NK-92 treated with Interleukin-12 subunit alpha and Interleukin-12 subunit beta, amount 100 ng/mL, for 24 hours (cell line): ENCODE measurements at places on chromosomes 3 and 15.

- DNase-seq, result no peak
These were observed 95.4 kb downstream of the TBC1D2B start for GRCh38 chr15:77982127-77982490.

DNA sequence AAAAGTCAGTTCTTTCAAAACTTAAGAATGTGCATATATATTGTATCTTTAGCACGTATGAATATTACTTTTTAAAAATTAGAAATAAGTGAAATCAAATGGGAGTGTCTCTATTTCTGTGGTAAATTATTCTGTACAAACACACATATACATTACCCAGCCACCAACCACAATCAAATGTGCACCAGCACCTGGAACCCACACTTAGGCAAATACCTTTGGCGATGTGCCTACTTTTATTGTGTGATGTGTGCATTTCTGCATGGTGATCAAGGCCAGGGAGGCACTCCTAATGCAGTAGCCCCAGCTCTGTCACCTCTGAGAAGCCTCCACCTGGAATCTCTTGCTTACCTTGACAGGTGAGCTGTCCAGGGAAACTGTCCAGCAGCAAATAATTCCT is 76.9 kb downstream of the PIK3R4 start:
- no peak for DNase-seq

DNA sequence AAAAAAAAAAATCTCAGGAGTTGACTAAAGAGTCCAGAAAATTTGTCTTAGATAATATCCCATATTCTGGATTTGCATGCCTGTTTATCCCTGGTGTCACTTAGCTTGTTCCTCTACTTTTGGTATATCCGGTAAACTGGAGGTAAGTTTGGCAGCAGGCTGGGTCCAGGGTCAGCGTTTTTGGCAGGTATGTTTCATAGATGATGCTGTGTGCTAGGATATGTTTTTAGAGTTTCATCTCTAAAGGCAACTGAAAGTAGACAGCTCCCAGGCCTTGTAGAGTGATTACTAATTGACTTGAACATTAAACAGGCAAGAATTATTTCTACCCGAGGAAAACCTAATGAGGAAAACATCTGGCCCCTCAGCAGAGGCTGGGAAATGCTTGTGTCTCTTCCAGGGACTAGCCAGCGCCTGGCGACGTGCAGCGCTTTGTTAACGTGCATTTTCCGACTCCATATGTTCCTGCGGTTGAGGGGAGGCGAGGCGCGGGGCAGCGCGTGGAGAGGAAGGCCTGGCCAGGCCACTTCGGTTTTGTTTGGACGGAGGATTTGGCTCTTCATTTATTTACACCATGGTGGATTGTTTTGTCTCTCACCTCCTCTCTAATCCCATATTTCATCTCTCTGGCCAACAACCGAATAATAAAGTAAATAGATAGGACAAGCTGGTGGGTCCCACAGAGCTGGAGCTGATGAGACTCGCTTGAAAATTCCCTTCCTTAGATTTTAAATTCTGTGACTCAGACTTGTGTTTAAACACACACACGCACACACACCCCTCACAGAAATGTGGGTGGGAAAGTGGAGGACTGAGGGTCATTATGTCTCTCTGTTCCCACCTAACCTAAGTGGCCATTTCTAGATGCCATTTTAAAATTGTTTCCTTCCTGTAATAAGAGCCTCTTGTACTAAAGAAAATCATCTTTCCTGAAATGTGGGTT is 65.3 kb downstream of the ASB7 start:
- DNase-seq, result no peak

- no peak for DNase-seq
These were observed 97.0 kb downstream of the FBXL22 start for GRCh38 chr15:63694184-63694583.

GRCh38 chr15:78203346-78204225 is 30.8 kb downstream of the ACSBG1 start:
- DNase-seq, result no peak

- DNase-seq, result no peak
These were observed 235.1 kb downstream of the MYRIP start for GRCh38 chr3:40044487-40044886.

DNA sequence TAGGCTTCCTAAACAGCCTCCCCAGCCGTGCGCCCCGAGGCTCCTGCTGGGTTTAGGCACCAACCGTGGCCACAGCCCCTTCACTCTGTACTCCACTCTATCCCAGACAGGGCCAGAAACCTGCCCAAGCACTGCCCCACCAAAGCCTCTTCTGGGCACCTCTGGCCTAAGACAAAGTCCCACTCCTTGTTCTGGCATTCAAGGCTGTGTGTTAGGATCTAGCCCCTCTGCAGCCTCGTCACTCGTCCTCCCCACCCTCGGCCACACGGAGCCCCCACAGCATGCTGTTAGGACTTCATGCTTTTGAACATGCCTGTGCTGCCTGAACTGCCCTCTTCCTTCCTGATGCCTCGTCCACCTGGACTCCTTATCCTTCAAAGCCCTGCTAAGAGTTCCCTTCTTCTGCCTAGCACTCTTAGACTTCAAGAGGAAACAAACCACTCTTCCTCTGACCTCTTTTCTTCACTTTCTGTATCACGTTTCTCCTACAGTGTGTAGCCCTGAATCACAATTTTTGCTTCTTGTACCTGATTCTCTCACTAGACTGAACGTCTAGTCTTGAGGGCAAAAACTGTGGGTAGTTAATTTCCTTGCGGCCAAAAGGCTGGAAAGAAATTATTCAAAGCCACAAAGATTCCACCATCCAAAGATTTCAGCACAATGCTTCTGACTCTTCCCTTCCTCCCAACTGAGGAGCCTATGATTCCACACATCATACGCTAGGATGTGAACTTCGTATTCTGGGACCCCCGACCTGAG is 28.6 kb downstream of the WNT7A start:
- no peak for DNase-seq

- no peak for DNase-seq
These were observed 25.1 kb upstream of the HERC1 start for GRCh38 chr15:63858881-63859280.

DNA sequence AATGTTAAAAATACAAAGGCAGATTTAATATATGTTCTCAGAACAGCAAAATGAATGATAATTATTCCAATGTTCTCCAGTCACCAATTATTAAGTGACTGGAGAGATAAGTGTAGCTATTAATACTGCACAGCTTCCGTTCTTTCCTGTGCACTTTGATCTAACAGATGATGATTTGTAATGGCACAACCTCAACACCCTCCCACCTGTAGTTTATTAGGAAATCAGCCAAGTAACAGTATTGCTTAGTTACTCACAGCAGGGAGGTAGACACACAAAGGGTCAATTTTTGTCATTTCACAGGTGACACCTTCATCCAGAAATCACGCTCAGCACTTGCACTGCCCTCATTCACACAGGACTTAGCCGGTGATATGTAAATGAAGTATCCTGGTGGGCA is 688.1 kb downstream of the EPHA3 start:
- no peak for DNase-seq
